ENCODE measurements at places on chromosomes 3 and 15.

GRCh38 chr15:92091155-92091734, 237.7 kb downstream of the SLCO3A1 start:
- DNase-seq, result no peak

- DNase-seq, result no peak
These were observed 74.4 kb upstream of the CTDSPL start for GRCh38 chr3:37787153-37787867.

- no peak for DNase-seq
These were observed 34.8 kb upstream of the EPHA3 start for GRCh38 chr3:89072642-89073041.

GRCh38 chr3:101066711-101067129, 73.5 kb upstream of the ABI3BP start:
- no peak for DNase-seq

DNA sequence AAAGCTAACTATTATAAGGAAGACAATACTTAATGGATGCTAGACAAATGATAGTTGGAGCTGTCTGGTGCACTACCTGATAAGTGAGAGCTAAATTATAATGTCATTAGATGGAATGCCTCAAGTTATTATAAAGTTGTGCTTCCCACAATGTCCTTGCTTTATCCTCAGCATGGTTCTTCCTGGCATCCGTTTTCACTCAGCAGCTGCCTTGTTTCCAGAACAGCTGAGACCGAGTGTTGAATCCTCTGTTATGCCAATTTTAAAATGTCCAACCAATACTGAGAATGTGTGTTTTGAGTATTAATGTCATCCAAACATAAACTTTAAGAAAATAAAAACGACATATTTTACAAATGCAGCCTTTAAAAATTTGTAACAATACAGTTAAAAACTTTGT, 286.7 kb upstream of the SOX2 start:
- no peak for DNase-seq

- DNase-seq, result no peak
These were observed 14.2 kb downstream of the CIB1 start for GRCh38 chr15:90219421-90220141.

- no peak for DNase-seq
These were observed 10.3 kb upstream of the KIF7 start for GRCh38 chr15:89665449-89666181.

DNA sequence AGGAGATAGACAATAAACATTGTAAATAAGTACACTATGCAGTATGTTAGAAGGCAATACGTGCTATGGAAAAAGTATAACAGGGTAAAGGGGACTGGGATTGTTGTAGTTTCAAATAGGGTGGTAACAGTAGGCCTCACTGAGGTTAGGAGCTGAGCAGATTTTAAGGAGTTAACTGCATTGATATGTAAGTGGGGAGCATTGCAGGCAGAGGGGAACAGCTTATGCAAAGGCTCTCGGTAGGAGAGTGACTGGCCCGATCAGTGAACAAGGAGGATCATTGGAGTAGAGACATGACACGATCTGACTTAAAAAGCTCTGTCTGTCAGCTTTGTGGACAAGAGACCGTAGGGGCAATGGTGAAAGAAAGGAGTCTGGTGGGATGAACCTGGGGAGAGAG, 46.8 kb downstream of the PCCB start:
- no peak for DNase-seq

DNA sequence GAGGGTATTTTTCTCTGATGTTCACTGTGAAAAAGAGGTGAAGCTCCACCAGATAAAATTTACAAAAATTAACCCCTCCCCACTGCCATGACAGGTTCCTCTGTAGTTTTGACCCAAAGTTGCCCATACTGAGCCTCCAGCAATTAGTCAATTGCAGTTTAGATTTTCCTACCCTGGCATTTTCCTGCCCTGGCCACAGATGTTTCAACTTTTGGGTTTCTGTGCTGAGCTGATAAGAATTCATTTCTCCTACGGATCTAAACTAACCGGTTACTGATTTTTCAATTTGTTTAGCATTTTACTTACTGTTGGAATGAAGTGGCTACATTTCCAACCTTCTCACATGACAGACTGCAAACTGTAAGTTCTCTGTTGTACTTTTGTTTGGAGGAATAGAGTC, 1346.1 kb upstream of the EPHA6 start:
- DNase-seq, result no peak
